ENCODE measurements at places on chromosomes 16 and 17. TPM values are rescaled to one million over a fixed set of nuclear protein-coding genes. Genes with fewer than 3 reads are reported as not detected.

Gene ETV4
- total RNA-seq, result 3.2 TPM

Gene CHAD
- total RNA-seq, result 5.3 TPM

DNA sequence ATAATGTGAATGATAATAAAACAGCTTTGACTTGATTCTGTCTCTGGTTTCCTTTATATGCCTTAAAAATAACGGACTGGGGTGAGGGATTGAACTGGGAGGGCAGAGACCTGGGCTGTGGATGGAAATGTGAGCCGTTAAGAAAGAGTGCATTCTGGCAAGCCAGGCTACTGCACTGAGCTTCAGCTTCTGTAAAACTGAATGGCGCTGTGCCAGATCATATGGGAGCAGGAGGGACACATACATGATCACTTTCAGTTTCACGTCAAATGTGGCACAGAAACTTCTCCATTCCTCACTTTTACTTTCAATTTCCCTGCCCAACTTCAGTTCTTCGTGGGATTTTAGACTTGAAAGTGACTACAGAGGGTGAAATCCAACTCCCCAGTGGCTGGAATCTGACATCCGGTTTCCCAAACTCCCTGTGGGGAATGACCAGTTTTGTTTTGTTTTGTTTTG, 1.1 kb downstream of the MT2A start:
- peaks cover 49% of the 10 kb centered on the region for H3K4me1 ChIP-seq
- peak overlapping the region; percentile 97 for H3K27ac ChIP-seq
- H3K36me3 ChIP-seq, result no peaks in the 10 kb centered on the region
- no peak overlapping the region for H3K4me3 ChIP-seq
- peak; percentile 76 for DNase-seq
- no peaks in the 10 kb centered on the region for H3K27me3 ChIP-seq

- H3K36me3 ChIP-seq, result no peaks in the 10 kb centered on the region
- no peak overlapping the region for H3K27ac ChIP-seq
- no peaks in the 10 kb centered on the region for H3K4me1 ChIP-seq
- no peaks in the 10 kb centered on the region for H3K27me3 ChIP-seq
These were observed 45.1 kb downstream of the TNFRSF13B start for GRCh38 chr17:16926571-16927451.

Gene SPIRE2
- 5.4 TPM for total RNA-seq
